ENCODE measurements at places on chromosomes 7 and 10.

GRCh38 chr7:39259391-39260003, 281.8 kb downstream of the POU6F2 start:
- DNase-seq = no peak

DNA sequence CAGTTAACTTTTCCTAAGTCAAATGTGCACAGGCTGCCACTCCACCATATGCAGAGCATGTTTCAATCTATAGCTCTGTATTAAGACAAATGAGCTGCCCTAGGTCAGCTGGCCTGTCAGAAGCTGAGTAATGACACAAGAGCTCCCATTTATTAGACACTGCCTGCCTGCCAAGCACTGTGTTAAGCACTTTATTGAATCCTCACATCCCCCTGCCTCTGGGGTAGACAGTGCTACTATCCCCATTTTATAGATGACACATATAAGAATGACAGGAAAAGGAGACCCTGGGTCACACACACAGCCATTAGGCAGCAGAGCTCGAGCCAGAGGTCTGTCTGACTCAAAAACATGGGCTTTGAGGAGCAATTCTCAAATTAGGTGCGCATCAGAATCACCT, 179.8 kb upstream of the PDE1C start:
- no peak for DNase-seq

DNA sequence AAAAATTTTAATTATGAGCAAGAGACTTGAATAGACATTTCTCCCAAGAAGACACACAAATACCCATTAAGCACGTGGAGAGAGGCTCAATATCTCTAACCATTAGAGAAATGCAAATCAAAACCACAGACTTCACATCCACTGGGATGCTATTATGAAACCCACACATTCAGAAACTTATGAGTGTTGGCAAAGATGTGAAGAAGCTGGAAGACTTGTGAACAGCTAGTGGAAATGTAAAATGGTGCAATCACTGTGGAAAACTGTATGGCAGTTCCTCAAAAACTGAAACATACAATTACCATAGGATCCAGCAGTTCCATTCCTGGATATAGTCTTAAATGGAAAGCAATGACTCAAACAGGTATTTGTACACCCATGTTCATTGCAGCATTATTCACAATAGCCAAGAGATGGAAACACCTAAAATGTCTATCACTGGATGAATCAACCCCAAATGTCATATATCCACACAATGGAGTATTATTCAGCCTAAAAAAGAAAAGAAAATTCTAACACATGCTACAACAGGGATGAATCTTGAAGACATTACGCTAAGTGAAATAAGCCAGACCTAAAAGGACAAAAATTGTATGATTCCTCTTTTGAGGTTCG, 53.5 kb upstream of the FRMD4A start:
- DNase-seq = no peak

DNA sequence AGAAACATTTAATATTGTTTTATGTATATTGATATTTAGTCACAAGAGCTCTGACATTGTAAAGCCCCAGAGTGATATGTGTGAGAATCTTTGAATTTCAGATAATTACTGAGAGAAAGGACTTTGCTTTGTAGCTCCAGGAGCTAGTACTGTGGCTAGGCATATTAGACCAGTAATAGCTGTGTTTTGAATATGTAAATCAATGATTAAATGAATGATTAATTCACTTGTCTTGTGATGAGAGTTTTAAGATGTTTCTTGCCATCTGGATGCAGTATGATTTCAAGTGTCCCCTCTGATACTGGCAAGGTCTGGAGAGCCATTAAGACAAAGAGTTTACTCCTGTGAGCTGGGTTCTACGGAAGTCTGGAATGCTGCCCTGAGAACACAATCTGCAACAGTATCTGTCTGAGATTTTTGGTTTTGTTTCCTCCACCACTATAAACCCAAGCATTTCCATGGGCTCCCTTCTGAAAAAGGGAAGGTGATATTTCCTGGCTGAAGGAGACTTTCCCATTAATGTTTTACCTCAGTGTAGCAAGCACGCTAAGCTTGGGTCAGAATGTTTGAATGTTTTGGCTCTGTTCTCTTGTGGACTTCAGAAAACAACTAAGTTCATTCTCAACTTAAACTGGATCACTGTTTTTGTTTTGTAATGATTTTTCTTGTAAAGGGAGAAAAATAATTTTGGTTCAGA, 61.3 kb upstream of the BICC1 start:
- DNase-seq = peak; percentile 5

GRCh38 chr10:21518149-21518640, 7.3 kb downstream of the SKIDA1 start:
- DNase-seq = no peak

DNA sequence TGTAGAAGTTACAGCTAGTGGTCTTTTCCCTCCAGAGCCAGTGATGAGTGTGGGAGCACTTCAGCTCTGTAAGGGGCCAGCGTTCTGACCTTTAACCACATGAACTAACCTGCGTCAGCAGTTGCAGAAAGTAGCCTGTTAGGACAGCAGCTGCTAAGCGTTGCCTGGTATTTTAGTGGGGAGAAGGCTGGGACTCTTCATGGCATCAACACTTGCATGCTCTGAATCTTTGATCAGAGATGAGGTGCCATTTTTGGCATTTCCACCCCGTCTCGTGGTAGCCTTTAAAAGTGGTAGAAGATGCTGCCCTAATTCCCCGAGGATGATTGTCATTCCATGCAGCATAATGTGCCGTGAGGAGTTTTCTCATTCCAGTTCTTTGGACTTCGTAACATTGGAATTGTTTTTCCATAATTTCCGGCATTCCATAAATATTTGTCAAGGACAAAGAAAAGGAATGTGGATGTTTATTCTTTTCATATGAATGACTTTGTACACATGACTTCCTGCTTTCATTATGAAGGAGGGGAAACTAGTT, 92.2 kb downstream of the AVL9 start:
- DNase-seq = peak; percentile 66

- peak; percentile 35 for DNase-seq
Observed at GRCh38 chr10:74988832-74989561, 122.5 kb upstream of the SAMD8 start.

DNA sequence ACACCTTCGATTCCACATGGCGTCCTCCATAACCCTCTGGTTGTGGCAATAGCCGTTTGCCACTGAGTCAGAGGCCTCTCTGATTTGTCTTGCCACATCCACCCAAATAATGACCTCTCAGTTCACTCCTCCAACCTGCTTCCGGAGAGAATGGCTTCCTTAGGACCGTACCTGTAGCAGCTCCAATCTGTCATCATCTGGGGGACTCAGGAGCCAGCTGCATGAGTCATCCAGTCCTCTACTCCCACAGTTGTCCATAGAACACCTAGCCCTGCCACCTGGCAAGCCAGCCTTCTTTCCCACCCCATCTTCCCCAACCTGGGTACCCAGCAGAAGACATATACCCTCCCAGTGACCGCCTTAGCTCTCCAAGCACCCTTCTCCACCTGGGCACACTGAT, 64.4 kb upstream of the MXI1 start:
- DNase-seq = no peak

- no peak for DNase-seq
Observed at GRCh38 chr10:63542835-63543575, 21.8 kb downstream of the REEP3 start.

All from GM03348 (cell line).